ENCODE measurements at places on chromosomes 6 and 20.

- DNase-seq, result no peak
Measured at GRCh38 chr6:149337320-149337719, 19.8 kb downstream of the TAB2 start.

DNA sequence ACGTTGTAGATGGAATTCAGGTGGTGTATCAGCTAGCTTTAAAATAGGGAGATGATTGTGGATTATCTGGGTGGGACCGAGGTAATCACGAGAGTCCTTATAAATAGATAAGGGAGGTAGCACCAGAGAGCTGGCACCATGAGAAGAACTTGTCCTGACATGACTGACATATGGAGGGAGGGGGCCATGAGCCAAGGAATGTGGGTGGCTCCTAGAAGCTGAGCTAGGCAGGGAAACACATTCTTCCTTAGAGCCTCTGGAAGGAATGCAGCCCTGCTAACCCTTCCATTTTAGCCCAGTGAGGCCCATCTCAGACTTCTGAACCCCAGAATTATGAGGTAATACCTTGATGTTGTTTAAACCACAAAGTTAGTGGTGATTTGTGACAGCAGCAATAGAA lies 321.1 kb upstream of the SULF2 start:
- DNase-seq, result peak; percentile 6

GRCh38 chr20:36219671-36220220 lies 16.5 kb upstream of the AAR2 start:
- no peak for DNase-seq

GRCh38 chr20:10338426-10339180 lies 95.4 kb downstream of the MKKS start:
- DNase-seq, result no peak

- DNase-seq, result no peak
Measured at GRCh38 chr6:70864401-70864800, 92.5 kb downstream of the B3GAT2 start.

- DNase-seq, result no peak
Measured at GRCh38 chr6:71724456-71725125, 161.8 kb upstream of the RIMS1 start.

DNA sequence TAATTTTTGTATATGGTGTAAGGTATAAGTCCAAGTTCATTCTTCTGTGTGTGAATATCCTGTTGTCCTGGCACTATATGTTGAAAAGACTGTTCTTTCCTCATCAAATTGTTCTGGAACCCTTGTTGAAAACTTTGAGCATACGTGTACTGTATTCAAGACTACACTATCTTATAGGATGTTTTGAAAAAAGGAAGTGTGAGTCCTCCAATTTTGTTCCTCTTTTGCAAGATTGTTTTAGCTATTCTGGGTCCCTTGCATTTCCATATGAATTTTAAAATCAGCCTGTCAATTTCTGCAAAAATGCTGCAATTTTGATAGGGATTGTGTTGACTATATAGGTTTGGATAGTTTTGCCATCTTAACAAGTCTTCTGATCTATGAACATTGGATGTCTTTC lies 195.2 kb downstream of the BACH2 start:
- DNase-seq, result no peak

GRCh38 chr20:37228082-37228481 lies 33.5 kb downstream of the GHRH start:
- DNase-seq, result no peak

DNA sequence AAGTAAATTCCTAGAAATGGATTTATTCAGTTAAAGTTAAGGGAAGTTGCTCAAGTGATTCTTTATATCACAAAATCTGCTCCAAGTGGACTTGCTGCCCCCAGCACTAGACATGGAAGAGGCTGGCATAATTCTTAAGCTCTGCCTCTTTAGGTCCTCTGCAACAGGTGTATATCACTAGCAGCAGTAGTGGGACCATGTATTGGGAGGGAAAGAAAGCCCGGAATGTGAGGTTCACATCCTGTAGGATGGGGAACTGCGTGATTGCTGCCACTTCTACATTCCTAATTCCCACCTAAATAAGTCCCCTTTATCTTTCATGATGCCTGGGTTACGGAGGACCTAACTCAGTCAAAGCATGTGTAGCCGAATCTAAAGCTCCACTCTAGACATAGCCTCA lies 13.2 kb downstream of the SPATS1 start:
- no peak for DNase-seq

- no peak for DNase-seq
Measured at GRCh38 chr20:25247518-25247955, 348 bp upstream of the PYGB start.

DNA sequence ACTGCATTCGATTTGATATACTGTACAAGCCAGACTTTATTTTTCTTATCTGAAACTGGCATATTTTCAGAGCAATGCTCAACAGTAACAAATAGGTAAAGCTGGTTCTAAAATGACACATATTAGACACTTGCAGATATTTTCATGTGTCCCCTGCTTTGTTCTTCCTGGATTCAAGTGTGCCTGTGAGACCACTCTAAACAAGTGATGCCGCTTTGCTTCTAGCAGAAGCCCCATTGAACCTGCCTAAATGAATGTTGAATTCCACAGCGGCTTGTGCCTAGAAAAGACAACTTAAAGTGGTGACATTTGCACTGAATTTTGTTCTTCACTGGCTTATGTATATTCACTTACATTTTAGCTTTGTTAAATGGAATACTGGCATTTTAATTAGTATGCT lies 115.7 kb downstream of the AKAP7 start:
- DNase-seq, result no peak

DNA sequence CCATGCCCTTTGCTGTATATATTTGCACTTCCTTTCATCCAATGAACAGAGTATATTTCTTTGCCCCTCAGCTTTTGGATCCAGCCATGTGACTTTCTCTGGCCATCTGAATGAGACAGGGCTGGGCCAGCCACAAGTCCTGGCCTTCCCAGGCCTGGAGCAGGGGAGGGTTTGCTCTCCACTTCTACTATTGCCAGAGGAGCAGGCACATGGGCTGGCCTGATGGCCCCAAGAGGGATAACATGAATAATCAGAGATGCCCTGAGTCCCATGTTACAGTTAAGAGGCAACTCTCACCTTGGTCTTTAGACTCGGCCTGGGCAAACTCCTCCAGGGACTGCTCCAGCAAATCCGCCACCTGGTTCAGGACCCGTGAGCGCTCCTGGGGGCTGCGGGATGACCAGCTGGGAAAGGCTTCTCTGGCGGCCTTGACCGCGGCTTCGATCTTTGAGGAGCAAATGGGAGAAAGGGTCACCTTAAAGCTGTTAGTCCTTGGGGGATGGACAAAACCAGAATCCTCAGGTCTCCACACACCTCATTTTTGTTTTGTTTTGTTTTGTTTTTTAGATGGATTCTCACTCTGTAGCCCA lies 6.3 kb downstream of the ALDH8A1 start:
- DNase-seq, result no peak

- no peak for DNase-seq
Measured at GRCh38 chr6:101226677-101227135, 166.8 kb upstream of the GRIK2 start.

- DNase-seq, result no peak
Measured at GRCh38 chr6:119594907-119595306, 245.3 kb upstream of the MAN1A1 start.

DNA sequence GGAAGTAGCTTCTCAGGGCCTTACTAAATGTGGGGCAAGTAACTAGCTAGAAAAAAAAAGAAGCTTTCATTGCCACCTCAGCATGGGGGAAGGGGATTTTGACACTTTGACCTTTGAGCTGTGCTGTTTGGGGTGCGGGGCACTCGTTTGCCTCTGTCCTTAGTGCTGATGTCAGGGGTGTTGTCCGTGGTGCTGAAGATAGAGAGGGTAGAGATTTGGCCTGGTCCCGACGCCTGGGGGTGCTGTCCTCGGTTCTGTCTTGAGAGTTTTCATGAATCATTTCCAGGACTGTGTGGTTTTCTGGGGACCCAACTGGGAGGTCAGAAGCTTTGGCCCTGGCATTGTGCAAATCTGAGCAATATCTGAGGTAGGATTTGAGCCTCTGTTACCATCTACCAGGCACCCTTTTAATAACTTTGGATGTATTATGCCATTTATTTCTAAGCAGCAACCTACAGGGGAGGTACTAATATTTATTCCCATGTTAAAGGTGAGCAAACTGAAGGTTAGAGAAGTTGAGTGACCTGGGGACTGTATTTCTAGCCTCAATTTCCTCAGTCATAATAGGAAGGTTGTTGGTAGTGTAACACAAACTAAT lies 78.0 kb downstream of the DLGAP4 start:
- no peak for DNase-seq

GRCh38 chr6:11262242-11262641 lies 29.8 kb upstream of the NEDD9 start:
- DNase-seq, result no peak

DNA sequence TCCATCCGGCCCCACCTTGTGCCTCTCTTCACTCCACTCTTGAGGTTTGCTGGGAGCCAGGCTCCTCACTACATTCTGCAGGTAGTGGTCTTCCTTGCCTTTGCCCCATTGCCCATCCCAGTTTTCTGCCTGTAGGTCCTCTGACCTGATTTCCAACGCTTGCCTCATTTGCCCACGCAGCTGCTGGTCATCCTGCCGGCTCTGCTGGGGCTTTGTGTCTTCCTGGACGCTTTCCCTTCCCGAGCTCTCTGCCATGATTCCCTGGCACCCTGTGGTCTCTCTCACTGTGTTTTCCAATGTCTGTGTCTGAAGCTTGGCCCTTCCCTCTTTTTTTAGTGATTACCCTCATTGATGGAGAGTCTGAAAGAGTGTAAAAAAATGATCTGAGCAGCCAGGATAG lies 451.6 kb downstream of the UTRN start:
- DNase-seq, result no peak

DNA sequence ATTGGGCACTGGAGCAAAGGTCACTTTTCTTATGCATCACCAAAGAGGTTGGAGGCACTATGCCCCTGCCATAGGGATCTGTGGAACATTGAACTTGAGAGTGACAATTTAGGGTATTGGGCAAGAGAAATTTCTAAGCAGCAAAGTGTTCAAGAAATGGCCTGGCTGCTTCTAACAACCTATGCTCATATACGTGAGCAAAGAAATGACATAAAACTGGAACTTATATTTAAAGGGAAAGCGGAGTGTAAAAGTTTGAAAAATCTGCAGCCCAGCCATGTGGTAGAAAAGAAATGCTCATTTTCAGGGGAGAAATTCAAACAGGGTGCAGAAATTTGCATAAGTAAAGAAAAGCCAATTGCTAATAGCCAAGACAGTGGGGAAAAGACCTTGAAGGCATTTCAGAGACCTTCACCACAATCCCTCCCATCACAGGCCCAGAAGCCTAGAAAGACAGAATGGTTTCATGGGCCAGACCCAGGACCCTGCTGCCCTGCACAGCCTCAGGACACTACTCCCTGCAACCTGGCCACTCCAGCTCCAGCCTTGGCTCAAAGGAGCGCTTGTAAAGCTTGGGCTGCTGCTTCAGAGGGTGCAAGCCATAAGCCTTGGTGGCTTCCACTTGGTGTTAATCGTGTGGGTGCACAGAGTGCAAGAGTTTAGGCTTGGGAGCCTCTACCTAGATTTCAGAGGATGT lies 24.4 kb downstream of the NCR2 start:
- no peak for DNase-seq

DNA sequence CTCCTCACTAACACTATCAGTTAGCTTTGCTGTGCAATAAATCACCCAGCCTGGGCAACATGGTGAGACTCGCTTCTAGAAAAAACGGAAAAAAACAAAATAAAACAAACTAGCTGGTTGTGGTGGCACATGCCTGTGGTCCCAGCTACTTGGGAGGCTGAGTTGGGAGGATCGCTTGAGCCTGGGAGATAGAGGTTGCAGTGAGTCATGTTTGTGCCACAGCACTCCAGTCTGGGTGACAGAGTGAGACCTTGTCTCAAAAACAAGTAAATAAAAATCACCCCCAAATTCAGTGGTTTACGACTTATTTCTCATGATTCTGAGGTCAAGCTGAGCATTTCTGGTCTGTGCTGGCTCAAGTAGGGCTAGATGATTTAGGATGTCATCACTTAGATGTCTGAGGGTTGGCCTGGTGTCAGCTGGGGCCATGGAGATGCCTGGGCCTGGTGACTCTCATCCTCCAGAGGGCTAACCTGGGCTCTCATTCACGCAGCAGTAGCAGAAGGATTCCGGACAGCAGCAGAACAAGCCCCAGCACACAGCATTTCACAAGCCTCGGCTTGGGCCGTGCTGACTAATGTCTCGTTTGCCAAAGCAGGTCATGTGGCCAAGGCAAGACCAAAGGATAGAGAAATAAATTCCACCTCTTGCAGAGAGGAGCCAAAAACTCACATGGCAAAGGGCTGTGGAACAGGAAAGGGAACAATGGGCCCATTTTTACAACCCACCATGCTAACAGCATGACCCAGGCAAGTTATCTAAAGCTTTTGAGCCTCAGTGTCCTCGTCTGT lies 32.5 kb downstream of the MGME1 start:
- DNase-seq, result peak; percentile 39

DNA sequence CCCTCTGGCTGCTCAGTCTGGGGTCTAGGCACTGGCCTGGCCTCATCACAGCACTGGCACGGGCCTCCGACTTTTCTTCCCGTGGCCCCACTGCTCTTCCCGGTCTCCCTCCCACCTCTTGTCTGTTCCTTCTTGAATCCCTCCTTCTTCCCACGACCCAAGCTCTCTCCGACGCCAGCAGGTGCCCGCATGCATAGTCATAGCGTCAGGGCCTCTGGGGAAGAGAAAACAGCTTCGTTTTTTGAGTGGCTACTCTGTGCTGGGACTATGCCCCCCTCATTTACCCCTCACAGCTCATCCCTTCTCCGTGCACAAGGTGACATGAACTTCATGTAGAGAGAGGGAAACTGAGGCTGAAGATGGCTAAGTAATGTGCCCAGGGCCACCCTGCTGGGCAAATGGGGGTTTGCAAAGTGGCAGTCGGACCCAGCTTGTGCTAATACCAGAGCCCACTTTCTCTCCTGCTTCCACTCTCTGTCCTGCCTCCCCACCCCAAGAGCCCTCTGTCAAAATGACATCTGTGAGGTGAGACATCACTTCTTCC lies 59.2 kb downstream of the SYNJ2 start:
- peak; percentile 46 for DNase-seq

DNA sequence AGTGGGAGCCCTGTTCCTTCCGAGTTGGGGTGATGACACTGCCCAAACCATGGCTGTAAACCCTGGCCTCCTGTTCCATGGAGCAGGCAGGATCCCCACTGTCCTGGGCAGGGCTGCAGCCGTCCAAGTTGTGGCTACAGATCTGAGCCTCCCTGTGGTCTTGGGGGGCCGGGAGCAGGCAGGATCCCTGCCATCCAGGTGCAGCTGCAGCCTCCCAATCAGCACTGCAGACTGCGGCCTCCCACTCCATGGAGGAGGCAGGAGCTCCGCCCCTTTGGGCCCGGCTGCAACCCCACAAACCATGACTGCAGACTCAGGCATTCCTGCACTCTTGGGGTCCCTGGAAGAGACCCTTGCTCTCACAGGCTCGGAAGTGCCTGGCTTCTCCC lies 872.1 kb upstream of the GJE1 start:
- DNase-seq, result peak; percentile 37

Measured in activated effector memory CD4-positive, alpha-beta T cell treated with anti-CD3 and anti-CD28 coated beads, Interleukin-2, amount 50 U/mL, for 16 hours (primary cell).